ENCODE measurements at places on chromosomes 1 and 21. TPM values are rescaled to one million over a fixed set of nuclear protein-coding genes. Genes with fewer than 3 reads are reported as not detected.

Gene PPFIA4
- 1.7 TPM for total RNA-seq

Gene TXLNA
- 25.3 TPM for total RNA-seq

Gene VPS13D
- 75.8 TPM for total RNA-seq

Gene RGS8
- not detected for total RNA-seq

Gene PTGS2
- not detected for total RNA-seq

Gene OR2L3
- not detected for total RNA-seq

Gene FAM131C
- not detected for total RNA-seq

Gene SPRR1B
- total RNA-seq: not detected

Gene KRTAP12-2
- not detected for total RNA-seq

Gene RCSD1
- total RNA-seq: 101 TPM

Gene NID1
- total RNA-seq: 0.05 TPM

GRCh38 chr1:203703586-203703985, 61.4 kb upstream of the LAX1 start:
- H3K36me3 ChIP-seq: peaks cover 3% of the 10 kb centered on the region
- H3K27me3 ChIP-seq: no peaks in the 10 kb centered on the region
- no peak overlapping the region for H3K27ac ChIP-seq
- no peak for DNase-seq
- H3K4me3 ChIP-seq: no peak overlapping the region
- H3K4me1 ChIP-seq: no peaks in the 10 kb centered on the region

DNA sequence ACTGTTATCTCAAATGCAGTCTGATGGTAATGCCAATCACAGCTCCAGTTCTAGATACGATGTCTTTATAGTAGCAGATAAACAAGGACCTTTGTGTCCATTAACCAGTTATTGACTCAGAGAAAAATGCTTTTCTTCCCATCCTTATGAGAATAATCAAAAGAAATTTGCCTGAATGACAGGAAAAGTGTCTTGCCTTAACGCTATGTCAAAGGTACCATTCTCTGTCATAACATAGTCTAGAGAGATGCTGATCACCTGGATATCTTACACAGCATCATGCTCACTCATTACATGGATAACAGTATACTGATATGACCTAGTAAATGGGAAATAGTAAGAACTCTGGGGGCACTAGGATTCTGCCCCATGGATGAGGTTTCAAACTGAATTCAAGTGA, 151.7 kb upstream of the NEGR1 start:
- H3K27me3 ChIP-seq: no peaks in the 10 kb centered on the region
- no peaks in the 10 kb centered on the region for H3K4me1 ChIP-seq
- DNase-seq: no peak
- no peak overlapping the region for H3K27ac ChIP-seq
- H3K36me3 ChIP-seq: no peaks in the 10 kb centered on the region

- H3K4me1 ChIP-seq: no peaks in the 10 kb centered on the region
- no peak for DNase-seq
- H3K27ac ChIP-seq: no peak overlapping the region
Observed at GRCh38 chr1:201213926-201214325, 23.3 kb downstream of the IGFN1 start.

GRCh38 chr1:59096501-59096900, 200.4 kb upstream of the FGGY start:
- no peaks in the 10 kb centered on the region for H3K36me3 ChIP-seq
- DNase-seq: no peak
- no peaks in the 10 kb centered on the region for H3K4me1 ChIP-seq
- no peak overlapping the region for H3K4me3 ChIP-seq

DNA sequence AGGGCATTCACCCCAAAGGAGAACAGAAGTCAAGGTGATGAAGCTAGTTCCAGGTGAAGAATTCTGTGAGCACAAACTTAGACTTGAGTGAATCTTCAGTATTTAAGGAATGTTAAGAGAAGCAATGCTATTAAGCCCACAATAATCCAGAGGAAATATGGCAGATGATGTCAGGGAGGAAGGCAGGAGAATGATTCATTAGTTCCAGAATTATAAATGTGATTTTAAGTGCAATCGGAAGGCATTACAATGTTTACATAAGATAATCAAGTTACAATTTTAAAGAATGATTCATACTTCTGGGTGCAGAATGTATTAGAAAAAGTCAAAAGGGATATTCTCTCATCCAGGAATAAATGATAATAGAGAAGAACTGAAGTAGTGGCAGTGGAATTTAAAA, 545.2 kb upstream of the BRINP3 start:
- H3K36me3 ChIP-seq: no peaks in the 10 kb centered on the region
- H3K27ac ChIP-seq: no peak overlapping the region
- no peak overlapping the region for H3K4me3 ChIP-seq
- H3K27me3 ChIP-seq: no peaks in the 10 kb centered on the region

GRCh38 chr1:89465201-89465600, 59.4 kb upstream of the LRRC8B start:
- H3K4me1 ChIP-seq: peaks cover 12% of the 10 kb centered on the region
- no peak overlapping the region for H3K27ac ChIP-seq
- H3K4me3 ChIP-seq: no peak overlapping the region
- peaks cover 11% of the 10 kb centered on the region for H3K27me3 ChIP-seq
- no peaks in the 10 kb centered on the region for H3K36me3 ChIP-seq

GRCh38 chr1:75787524-75787923, 1.5 kb downstream of the RABGGTB start:
- peaks cover 28% of the 10 kb centered on the region for H3K36me3 ChIP-seq
- peak overlapping the region; percentile 82 for H3K27ac ChIP-seq
- peaks cover 27% of the 10 kb centered on the region for H3K4me1 ChIP-seq
- peak overlapping the region; percentile 85 for H3K4me3 ChIP-seq

DNA sequence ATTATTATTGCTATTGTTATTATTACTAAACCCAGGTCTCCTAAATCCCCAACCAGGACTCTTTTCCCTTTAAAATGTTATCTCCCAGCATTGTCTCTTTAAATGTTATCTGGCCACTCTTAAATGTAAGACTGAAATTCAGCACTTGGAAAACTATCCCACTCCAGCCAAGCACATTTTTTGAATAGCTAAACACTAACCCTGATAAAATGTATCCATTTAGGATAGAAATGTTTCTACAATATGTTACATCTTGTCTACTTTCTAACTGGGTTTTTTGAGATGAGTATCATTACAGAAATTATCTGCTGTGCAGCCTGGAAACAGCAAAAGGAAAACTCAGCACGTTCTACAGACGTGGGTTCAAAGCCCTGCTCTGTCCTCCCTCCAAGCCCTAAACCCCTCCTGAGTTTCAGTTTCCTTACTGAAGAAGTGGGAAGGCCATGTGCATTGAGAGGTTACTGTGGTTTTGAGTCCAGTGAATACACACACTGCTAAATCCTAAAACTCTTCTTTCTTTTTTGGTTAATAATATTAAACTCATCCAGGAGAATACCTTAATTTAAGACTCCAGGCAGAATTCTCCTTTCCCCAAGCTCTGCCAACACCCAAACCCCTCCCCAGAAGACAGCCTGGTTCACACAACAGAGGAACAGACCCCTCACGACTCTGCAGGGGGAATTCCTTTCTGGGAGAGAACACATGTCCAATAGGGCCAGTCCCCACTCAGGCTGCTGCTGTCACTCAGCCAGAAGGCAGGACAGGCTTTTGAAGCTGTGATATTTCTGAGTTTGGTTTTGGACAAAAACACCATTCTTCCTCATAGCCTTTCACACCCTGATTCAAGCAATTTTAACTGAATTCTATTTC, 41.9 kb downstream of the HIVEP3 start:
- H3K4me1 ChIP-seq: no peaks in the 10 kb centered on the region
- no peak for DNase-seq
- H3K36me3 ChIP-seq: no peaks in the 10 kb centered on the region
- H3K4me3 ChIP-seq: no peak overlapping the region
- H3K27me3 ChIP-seq: no peaks in the 10 kb centered on the region
- no peak overlapping the region for H3K27ac ChIP-seq

DNA sequence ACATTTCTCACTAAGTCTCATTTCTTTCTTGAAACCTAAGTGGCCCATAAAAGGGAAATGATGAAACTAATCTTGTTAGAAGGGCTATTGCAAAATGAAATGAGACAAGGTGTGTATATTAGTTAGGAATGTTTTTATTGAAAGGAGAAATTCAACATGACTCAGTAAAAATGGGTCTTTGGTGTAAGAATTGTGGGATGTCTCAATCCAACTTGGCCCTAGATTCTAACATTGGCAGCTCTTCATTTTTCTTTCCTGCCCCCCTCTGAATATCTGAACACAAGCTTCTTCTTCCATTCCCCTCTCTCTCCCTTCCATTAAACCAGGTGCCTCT, 26.8 kb upstream of the TARBP1 start:
- H3K4me1 ChIP-seq: no peaks in the 10 kb centered on the region
- DNase-seq: no peak
- H3K4me3 ChIP-seq: no peak overlapping the region
- peaks cover 11% of the 10 kb centered on the region for H3K27me3 ChIP-seq

- no peaks in the 10 kb centered on the region for H3K27me3 ChIP-seq
- H3K27ac ChIP-seq: no peak overlapping the region
Observed at GRCh38 chr1:87678266-87678665, 349.6 kb downstream of the LMO4 start.

- H3K36me3 ChIP-seq: no peaks in the 10 kb centered on the region
- no peaks in the 10 kb centered on the region for H3K4me1 ChIP-seq
- H3K27me3 ChIP-seq: no peaks in the 10 kb centered on the region
- H3K27ac ChIP-seq: no peak overlapping the region
- DNase-seq: no peak
- H3K4me3 ChIP-seq: no peak overlapping the region
Observed at GRCh38 chr1:51714374-51715019, 97.6 kb downstream of the OSBPL9 start.

- no peak for DNase-seq
- H3K27me3 ChIP-seq: peaks cover 6% of the 10 kb centered on the region
- H3K36me3 ChIP-seq: no peaks in the 10 kb centered on the region
- H3K4me1 ChIP-seq: peaks cover 22% of the 10 kb centered on the region
Observed at GRCh38 chr1:114149211-114149610, 4.5 kb downstream of the SYT6 start.

DNA sequence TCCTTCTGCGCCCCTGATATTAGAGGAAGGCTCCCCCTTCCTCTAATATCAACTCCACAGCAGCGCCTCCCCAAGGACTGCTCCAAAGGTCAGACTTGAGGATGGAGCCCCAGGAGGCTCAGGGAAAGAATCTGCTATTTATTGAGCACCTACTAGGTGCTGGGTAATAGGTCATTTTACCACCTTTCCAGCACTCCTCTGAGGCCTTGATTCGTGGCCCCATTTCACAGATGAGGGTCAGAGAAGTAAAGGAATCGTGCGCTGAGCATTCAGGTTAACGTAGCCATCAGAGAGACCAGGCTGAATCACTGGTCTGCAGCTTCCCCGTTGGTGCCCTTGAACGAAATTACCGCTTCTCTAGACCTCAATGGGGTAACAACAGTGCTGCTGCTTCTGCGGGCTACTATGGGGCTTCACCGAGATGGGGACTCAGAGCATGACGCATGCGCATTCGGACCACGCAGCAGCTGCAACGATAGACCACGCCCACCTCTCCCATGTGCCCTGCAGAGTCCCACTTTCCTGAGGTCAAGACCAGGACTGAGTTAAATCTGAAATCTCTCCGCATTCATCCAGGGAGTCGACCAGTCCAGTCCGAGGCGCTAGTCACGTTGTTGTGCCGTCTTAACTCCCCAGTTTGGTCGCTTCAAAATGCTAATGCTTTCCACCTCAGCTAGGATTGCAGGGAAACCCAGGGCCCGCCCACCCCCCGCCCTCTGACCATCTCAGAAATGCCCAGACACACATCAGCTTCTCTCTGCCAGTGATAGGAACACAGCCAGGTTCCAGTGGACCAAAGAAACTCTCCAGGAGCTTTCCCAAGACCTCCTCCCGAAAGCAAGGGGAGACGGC, 12.9 kb downstream of the CAMK2N1 start:
- H3K27ac ChIP-seq: no peak overlapping the region
- H3K4me1 ChIP-seq: no peaks in the 10 kb centered on the region
- H3K4me3 ChIP-seq: no peak overlapping the region
- peaks cover 6% of the 10 kb centered on the region for H3K27me3 ChIP-seq

DNA sequence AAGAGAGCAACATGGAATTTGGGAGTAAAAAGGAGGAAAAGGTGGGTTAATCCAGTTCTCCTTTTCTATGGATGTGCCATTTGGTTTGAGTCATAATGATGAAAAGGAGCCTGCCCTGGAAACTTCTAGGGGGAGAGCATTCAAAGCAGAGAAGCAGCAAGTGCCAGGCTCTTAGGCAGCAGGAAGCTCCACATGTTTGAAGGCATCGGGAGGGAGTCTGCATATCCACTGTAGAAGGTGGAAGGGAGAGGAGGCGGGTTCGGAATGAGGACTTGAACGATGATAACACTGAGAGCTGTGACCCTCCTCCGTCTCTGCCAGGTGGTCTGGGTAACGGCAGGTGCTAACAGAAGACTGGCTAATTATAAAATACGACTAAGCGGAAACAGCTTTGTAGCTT, 128.2 kb downstream of the RYR2 start:
- H3K27me3 ChIP-seq: no peaks in the 10 kb centered on the region
- no peak for DNase-seq
- H3K4me1 ChIP-seq: no peaks in the 10 kb centered on the region
- H3K27ac ChIP-seq: no peak overlapping the region
- H3K36me3 ChIP-seq: no peaks in the 10 kb centered on the region
- H3K4me3 ChIP-seq: no peak overlapping the region

- no peak overlapping the region for H3K27ac ChIP-seq
- H3K4me1 ChIP-seq: peaks cover 13% of the 10 kb centered on the region
- no peak for DNase-seq
- H3K4me3 ChIP-seq: no peak overlapping the region
- no peaks in the 10 kb centered on the region for H3K27me3 ChIP-seq
- H3K36me3 ChIP-seq: no peaks in the 10 kb centered on the region
Observed at GRCh38 chr1:86394416-86394815, 1.7 kb downstream of the ODF2L start.

Data from T-cell (primary cell).